ENCODE measurements at places on chromosomes 12 and 14. TPM values are rescaled to one million over a fixed set of nuclear protein-coding genes. Genes with fewer than 3 reads are reported as not detected.
A peak's percentile ranks its signal among the peaks of the same experiment; 100 is the strongest.

DNA sequence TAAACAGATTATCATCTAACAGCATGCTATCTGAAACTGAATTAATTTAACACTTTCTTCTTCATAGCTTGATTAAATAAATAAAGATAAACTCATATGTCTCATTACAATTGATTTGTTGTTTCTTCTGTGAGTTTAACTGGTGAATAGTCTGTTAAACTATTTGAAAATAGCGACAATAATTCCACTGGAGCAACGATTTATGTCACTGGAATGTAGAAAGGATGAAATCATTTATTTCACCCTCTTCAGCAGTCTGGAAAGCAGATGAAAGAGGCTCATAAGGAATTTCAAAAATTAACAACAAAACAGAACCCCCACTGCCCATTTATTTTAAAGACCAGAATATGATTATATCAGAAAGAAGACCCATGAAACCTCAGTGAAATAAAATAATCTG, 1165.1 kb upstream of the USP15 start:
- DNase-seq, result no peak

ARMH4 gene
- not detected for total RNA-seq

DNA sequence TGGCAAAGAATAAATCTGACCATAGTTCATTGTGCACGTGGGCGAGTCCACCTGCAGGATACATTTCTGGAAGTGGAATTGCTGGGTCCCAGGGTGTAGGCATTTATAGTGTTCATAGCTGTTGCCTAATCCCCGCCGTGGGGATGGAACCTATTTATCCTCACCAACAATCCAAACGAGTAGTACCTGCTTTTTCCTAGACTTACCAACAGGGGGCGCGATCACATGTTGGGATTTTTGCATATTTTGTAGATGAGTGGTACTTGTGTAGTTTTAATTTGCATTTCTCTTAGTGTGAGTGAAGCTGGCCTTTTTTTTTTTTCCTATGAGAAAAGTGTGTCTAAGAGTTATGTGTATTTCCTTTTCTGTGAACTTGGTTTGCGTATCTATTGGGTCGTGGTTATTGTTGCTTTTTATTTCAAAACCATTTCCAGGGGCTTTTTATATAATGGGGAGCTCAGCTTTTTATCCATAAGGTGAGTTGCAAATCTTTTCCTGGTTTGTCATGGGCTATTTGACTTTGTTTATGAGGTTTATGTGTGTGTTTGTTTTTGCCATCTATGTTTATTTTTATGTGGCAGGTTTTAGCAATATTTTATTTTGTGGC, 67.2 kb downstream of the CCDC92 start:
- peak; percentile 76 for DNase-seq

GRCh38 chr12:9692909-9693308, 23.4 kb downstream of the CLEC2D start:
- DNase-seq, result no peak

GRCh38 chr14:35332517-35333263, 40.5 kb downstream of the PSMA6 start:
- peak; percentile 68 for DNase-seq

GPR84 gene
- 0.32 TPM for total RNA-seq

DNA sequence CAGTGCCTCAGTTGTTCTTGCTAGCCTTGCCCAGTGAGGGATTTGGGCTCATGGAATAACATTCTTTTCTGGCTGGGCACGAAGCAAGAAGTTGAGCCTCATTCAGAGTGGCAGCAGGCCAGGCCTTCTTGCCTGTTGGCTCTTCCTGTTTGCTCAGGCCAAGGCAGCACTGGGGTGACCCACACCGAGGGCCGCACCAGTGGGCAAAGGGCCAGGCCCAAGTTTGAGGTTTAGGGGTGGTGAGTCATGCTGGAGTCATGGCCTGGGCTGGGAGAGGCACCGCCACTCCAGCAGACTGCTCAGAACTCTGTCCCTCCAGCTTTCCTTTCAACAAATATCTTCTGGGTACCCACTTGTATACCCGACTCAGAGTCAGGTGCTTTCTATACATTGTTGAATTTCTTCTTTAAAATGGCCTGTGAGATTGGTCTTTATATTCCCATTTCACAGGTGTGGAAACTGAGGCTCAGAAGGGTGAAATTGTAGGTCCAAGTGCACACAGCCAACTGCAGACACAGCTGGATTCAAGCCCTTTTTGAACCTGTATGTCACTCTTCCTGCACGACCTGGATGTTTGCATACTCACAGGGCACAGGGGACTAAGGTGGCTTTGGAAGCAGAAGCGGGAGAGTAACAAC, 279.4 kb downstream of the FOXN3 start:
- DNase-seq, result no peak

DNA sequence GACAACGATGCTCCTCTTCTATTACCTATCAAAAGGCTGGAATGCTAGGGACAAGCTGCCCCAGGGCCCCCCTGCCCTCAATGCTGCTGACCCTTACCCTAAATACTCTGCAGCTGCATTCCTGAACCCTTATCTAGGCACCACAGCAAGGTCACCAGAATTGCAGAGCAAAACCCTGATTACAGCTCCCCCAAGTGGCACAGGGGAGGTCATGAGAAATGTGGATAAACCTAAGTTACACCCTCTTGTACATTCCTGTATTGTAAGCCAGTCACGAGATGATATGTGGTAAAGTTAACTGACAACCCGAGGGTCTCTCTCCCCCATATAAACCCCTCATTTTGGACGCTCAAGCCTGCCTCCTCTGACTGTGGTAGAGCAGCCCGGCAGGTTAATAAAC, 411.8 kb upstream of the STXBP6 start:
- no peak for DNase-seq

CLEC2A gene
- total RNA-seq, result not detected

GRCh38 chr14:74917646-74918081, 5.4 kb downstream of the RPS6KL1 start:
- no peak for DNase-seq

GDF11 gene
- 12.4 TPM for total RNA-seq

GRCh38 chr12:90858252-90858651, 96.7 kb downstream of the CCER1 start:
- DNase-seq, result no peak

CCDC177 gene
- total RNA-seq, result not detected

GRCh38 chr12:12266873-12267741, at the start of gene LRP6:
Gene LRP6, minus strand, starts transcription at chr12:12267044. Its CDS starts 309 bp downstream, at chr12:12266735.
- DNase-seq, result peak; percentile 59

- DNase-seq, result no peak
Observed at GRCh38 chr12:108403952-108404351, 64.8 kb upstream of the CMKLR1 start.

DNA sequence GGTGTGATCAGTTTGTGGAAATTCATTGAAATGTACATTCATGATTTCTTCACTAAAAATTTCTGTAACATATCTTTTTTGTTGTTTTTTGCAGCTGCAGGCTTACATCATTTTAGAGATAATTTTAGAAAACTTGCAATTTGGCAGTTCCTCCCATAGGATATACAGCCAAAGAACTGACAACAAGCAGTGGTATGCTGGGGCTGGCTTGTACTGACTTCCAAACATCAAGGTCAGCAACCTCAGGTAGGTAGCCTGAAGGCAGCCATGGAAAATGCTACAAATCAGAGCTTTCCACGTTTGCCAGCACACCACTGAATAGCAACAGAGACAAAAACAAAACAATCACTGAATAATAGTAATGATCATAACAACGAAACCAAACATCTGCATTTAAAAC, 21.2 kb downstream of the TRIM9 start:
- DNase-seq, result no peak

LRFN5 gene
- total RNA-seq, result not detected

DNA sequence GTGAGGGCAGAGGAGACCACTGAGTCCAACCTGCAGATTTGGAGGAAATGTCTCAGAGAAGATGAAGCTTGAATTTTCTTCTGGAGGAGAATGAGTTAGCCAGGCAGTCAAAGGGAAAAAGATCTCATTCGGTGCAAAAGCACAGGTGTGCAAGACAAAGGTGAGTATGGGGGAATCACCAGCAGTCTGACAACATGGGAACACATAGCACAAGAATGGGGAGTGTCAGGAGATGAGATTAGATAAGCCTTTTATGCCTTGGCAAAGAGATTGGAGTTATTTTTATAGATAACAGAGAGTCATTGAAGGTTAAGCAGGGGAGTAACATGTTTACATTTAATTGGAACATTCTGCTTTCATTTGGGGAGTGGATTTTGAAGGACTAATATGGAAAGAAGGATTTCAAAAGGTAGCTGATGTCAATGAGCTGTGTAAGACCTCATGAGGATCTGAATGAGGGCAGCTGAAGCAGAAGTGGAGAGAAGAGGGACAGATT, 171.3 kb upstream of the NTF3 start:
- DNase-seq, result no peak

DNA sequence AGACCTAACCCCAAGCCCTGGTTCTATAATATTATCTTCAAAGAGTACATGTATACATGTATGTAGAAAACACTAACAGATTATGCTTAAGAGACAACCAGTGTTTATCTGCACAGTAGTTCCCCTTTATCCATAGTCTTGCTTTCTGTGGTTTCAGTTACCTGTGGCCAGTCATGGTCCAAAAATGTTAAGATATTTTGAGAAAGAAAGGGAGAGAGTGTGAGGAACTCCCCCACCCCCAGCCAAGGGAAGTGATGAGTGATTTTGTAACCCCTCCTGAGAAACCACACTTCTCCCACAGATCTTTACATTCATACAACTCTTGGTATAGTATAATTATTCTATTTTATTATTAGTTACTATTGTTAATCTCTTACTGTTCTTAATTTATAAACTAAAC, 77.3 kb upstream of the CNTN1 start:
- DNase-seq, result no peak

DNA sequence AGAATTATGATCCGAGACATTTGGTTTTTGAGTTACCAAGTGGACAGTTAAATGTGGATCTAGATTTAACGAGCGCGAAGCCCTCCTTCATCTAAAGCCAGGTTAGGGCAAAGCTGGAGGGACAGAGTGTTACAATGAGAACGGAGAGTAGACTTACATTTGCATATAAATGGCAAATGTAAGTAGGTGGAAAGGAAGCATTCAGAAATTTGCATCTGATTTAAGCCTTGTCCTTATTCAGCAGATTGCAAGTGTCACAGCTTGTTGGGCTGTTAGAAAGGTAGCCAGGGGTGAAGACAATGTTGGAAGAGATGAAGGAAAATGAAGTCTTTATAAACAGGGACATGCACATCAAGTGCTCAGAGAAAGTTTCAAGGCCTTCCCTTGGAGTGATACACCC, 806.2 kb downstream of the GALC start:
- DNase-seq, result no peak
